Activated CD8-positive, alpha-beta memory T cell treated with anti-CD3 and anti-CD28 coated beads, Interleukin-2, amount 10 ng/mL, durations not matched to agents 7 days and 5 days (primary cell): ENCODE measurements at places on chromosomes 4 and X.

DNA sequence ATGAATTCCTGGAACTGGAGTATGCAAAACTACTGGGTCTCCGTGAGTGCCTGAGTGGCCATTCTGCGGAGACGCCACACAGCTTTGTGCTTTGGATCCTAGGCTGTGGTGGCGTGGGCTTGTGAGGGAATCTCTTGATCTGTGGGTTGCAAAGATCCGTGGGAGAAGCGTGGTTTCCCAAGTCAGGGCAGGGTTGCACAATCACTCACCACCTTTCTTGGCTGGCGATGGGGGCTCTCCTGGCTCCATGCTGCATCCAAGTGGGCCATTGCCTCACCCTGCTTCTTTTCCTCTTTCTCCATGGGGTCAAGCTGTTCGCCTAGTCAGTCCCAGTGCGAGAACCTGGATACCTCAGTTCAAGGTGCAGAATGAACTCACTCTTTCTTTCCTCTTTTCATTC, 62.5 kb downstream of the SLAIN2 start:
- no peaks in the 10 kb centered on the region for H3K27me3 ChIP-seq
- DNase-seq: no peak
- peaks cover 4% of the 10 kb centered on the region for H3K4me1 ChIP-seq
- H3K36me3 ChIP-seq: peaks cover 19% of the 10 kb centered on the region
- H3K27ac ChIP-seq: no peak overlapping the region
- H3K4me3 ChIP-seq: no peak overlapping the region

DNA sequence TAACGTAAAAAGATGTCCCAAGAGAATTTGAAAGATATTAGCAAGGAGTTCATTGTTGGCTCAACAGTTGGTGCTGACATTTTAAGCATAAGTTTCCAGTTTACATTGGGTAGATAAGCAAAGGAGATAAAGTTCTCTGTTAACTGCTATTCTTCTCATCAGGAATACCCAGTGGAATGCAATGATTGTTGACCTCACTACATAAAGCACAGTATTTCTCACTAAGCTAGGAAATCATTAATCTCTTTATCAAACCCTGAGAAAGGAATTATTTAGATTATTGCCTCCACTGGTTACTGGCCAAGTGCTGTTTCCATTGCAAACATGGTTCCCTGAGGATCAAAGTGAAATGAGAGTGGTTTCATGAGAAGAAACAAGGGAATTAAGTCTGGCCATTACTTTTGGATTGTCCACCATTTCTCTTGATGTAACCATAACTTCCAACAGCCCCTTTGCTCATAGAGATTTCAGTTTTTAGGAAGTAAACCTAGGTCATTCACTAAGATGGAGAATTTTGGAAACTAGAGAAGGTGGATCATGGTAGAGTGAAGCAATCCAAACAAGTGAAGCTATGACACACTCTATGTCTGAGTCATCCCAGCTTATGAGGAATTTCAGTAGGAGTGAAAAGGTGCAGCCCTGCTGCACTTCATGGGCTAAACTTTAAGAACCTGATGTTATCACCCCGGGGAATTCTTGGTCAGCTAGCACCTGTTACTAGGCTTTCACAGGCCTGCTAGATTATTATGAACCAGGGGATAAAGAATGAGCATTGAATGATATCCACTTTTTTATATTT, 163.4 kb downstream of the AREG start:
- DNase-seq: no peak
- no peak overlapping the region for H3K27ac ChIP-seq
- H3K36me3 ChIP-seq: no peaks in the 10 kb centered on the region

DNA sequence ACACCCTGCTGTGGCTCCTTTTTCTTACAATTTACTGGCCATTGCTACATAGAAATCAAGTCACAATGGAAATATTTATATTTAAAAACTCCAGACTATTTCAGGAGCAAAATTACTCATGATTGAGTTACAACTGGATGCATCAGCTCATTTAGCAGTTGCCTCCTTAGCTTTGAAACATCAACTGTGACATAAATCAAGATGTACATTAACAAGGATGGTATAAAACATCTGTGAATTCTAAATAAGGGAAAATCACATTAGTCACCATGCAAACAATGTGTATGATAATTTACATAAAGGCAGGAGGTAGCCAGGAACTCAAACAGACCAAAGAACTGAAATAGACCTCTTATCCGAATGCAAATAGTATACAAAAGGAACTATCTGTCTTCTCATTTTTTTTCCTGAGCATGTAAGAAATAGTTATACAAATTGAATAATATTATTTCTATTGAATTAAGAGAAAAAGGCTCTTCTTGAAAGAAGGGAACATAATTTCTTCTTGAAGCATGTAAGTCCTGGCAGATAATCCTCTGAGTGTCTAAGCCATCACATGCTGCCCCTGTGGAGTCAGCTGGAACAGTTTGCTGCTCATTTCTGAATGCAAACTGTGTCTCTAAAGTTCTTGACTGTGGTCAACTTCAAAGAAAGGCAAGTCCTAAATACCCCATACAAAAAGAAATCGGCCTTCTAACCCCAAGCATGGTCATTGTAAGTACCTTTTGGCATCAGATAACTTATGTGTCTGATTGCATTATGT, 151.2 kb downstream of the NAA11 start:
- H3K27me3 ChIP-seq: no peaks in the 10 kb centered on the region
- no peak overlapping the region for H3K27ac ChIP-seq
- no peak overlapping the region for H3K4me3 ChIP-seq
- no peaks in the 10 kb centered on the region for H3K4me1 ChIP-seq
- no peak for DNase-seq
- H3K36me3 ChIP-seq: no peaks in the 10 kb centered on the region

- H3K27ac ChIP-seq: no peak overlapping the region
- H3K27me3 ChIP-seq: no peaks in the 10 kb centered on the region
- DNase-seq: no peak
- H3K36me3 ChIP-seq: no peaks in the 10 kb centered on the region
- no peak overlapping the region for H3K4me3 ChIP-seq
Observed at GRCh38 chr4:74738464-74739143, 55.7 kb downstream of the BTC start.

DNA sequence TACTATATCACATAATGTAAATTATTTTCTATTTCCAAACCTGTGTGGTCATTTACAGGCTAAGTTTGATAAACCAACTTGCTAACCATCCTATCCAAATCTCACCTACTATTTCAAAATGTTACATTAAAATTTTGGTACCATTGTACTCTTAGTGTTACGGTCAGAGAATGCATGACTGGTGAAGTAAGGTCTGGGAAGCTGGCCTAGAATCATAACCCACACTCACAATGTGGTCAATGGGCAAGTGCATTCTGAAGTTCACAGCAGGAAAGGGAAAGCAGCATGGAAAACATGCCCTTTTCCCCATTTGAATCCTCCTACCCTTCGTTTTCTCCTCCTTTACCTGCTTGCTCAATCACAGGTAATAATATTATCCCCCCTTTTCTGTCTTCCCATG, 54.4 kb downstream of the PPP3CA start:
- no peak overlapping the region for H3K27ac ChIP-seq
- no peaks in the 10 kb centered on the region for H3K36me3 ChIP-seq
- DNase-seq: no peak
- no peaks in the 10 kb centered on the region for H3K27me3 ChIP-seq

DNA sequence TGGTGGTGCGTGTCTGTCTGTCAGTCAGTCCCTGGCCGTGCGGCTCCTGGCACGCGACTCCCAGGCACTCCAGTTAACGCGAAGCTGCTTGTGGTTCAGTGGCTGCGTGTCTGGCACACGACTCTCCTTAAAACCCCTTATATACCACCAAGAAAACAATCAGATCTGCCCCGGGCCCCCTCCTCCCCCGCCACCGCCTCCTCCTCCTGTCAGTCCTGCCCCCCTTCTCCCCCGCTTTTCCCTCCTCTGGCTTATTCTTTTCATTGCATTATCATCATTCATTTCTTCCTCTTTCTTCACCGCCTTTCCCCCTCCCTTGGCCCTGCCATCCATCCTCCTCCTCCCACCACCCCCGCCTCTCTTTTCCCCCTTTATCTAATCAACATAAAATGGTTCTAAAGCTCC, at the start of gene NEUROG2:
Gene NEUROG2, minus strand, starts transcription at position 115 of the 405 bp plus-strand sequence. CDS start 705 bp downstream, outside the sequence.
- H3K36me3 ChIP-seq: no peaks in the 10 kb centered on the region
- DNase-seq: no peak
- H3K27ac ChIP-seq: peak within 1 kb of the TSS; percentile 76
- H3K27me3 ChIP-seq: peaks cover 95% of the 10 kb centered on the region

DNA sequence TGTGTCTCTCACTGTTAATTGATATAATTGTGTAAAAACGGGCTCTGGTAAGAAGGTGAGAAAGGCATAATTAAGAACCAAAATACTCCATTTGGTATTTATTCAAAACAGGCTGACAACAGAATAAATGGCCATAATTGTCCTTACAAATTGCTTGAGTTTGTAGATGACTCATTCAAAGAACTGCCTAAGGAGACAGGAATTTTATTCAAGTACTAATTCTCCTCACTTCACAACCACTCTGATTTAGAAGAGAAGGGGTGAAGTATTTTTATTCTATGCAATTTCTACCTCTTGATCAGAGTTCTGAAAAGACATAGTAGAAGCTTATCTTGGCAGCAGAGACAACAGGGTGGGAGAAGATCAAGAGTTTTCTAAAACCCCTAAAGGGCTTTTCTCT, 43.1 kb downstream of the ATP11C start:
- H3K4me1 ChIP-seq: peaks cover 10% of the 10 kb centered on the region
- no peak overlapping the region for H3K4me3 ChIP-seq
- H3K36me3 ChIP-seq: peaks cover 6% of the 10 kb centered on the region

DNA sequence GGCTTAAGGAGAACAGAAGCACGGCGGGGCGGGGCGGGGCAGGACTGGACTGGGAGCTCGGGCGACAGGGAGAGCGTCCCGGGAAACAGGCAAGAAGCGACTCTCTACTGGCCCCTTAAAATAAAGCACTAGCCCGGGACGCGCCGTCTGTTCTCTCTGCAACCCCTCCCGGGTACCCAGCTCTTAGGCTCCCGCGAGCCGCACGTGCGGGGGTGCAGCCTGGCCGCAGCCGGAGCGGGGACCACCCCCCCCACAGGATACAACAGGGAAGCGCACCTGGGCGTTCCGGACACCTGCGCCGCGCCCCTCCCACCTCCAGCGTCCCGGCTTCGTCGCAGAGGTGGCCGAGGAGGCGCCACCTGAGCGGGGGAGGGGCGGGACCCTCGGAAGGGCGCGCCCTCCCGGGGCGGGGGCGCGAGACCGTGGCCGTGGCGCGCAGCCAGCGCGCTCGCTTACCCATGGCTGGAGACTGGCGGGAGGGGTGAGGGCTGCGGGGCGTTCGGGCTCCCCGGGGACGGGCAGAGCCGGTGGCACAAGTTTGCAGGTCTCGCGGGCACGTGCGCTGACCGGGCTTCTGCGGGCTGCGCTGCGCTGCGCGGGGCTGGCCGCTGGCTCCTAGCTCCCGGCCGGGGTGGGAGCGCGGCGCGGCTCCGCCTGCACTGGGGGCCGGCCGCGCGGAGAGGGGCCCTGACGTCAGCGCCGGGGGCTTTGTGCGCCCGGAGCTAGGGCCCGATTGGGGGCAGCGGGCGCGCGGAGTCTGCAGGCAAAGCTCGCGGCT, 91.5 kb downstream of the GEMIN8 start:
- peaks cover 44% of the 10 kb centered on the region for H3K27me3 ChIP-seq
- no peak for DNase-seq
- no peaks in the 10 kb centered on the region for H3K36me3 ChIP-seq
- no peak overlapping the region for H3K4me3 ChIP-seq

GRCh38 chr4:66974665-66975064, 570.6 kb downstream of the CENPC start:
- H3K4me3 ChIP-seq: no peak overlapping the region
- no peak overlapping the region for H3K27ac ChIP-seq
- H3K27me3 ChIP-seq: no peaks in the 10 kb centered on the region
- no peaks in the 10 kb centered on the region for H3K36me3 ChIP-seq
- no peaks in the 10 kb centered on the region for H3K4me1 ChIP-seq

DNA sequence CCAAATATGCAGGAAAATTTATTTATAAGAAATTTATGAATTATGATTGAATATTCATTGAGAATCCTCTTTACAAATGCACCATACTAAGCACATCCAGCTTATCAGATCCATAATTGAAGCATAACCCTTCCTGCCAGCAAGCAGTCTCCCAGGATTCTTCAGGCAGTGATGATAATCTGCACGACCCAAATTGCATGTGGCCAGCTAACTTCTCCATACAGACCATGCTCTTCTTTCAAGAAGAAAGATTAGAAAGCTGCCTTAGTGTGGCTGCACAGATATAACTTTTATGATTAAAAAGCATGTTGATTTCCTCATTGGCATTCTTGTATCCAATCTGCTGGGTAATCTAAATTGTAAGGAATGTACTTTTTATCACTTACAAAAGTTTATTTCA, 3.3 kb upstream of the CBR4 start:
- H3K4me3 ChIP-seq: no peak overlapping the region
- H3K4me1 ChIP-seq: peaks cover 21% of the 10 kb centered on the region
- H3K36me3 ChIP-seq: peaks cover 1% of the 10 kb centered on the region

DNA sequence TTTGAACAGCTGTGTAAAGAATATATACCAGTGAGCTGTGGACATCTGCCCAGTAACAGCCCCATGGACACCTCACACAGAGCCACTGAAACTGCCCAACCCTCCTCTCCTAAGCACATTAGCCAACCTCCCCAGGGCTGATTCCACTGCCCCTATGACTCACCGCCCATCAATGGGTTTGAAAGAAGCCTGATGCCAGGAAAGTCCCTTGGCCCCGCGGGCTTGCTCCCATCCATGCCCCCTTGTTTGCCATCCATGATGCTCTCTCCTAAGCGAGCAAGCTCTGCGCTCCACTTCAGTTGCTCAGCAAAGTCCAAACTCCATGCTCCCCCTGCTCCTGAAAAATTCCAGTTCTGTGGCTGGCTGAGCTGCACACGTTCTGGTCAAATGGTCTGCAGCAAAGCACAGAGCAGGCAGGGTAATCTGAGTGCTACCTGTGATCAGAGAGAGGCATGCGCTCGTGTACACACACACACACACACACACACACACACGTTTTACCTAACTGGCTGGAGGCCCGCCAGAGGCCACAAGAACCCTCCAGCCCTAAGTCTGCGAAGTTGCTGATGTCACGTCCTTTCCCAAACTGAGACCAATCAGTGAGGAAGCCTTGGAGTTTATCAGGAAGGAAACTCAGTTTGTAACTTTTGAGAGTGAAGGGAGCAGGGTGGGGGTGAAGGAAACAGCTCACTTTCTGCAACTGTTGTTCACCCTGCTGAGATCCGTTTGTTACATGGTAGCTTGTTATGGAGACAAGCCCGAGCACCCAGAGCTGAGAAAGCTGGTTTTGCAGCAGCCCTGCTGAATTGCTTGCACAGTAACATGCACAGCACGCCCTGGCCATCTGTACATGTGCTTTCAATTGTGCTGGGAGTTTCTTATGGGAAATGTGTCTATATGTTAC, at the start of gene ASB9:
Gene ASB9, minus strand, starts transcription at position 466 of the 904 bp plus-strand sequence. Its CDS starts 209 bp downstream, at position 257.
- H3K4me3 ChIP-seq: no peak within 1 kb of the TSS
- no peak for DNase-seq
- H3K4me1 ChIP-seq: peaks cover 6% of the 10 kb centered on the region
- no peaks in the 10 kb centered on the region for H3K36me3 ChIP-seq
